AG09309 (cell line): ENCODE measurements at places on chromosomes 1 and 21.

GRCh38 chr1:235675152-235675890 is 25.7 kb upstream of the GNG4 start:
- no peak for DNase-seq

- DNase-seq: no peak
Observed at GRCh38 chr1:17012775-17013490, 1.2 kb upstream of the ATP13A2 start.

- no peak for DNase-seq
Observed at GRCh38 chr1:233982827-233983518, 78.5 kb downstream of the SLC35F3 start.

DNA sequence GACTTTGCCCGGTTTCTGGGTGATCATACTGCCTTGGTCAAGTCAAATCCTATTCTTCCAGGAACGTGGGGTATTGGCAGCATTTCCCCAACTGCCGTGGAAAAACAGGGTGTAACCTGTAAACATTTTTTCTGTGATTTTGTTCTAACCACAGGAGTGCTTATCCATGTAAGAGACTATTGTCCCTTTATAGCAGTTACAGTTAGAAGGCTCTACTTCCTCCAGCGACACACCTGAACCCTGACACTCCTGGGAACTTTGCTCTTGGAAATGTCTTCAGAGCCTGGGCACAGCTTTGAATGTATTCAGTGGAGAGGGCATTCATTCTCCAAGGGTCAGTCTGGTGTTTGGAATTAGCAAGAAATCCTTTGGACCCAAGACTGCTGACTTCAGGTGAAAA is 26.4 kb upstream of the ARHGEF10L start:
- no peak for DNase-seq

GRCh38 chr1:117644696-117645311 is 39.0 kb downstream of the TENT5C start:
- no peak for DNase-seq

DNA sequence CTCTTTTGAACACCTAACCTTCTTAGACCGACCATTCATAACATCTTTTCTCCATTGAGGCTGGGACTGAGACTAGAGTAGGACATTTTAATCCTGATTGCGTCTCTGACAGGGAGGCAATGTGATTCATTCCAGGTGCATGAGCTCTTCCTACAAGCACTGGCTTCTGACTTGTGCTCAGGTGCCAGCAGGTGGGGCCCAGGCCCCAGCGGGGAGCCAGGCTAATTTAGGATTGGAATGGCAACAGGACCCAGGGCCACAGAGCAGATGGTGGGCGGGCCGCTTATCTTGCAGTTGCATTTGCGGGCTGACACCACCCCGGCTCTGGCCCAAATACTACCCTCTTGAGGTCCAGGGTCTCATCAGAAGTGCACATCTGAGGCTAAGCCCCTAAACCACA is 4.1 kb downstream of the GPA33 start:
- no peak for DNase-seq

DNA sequence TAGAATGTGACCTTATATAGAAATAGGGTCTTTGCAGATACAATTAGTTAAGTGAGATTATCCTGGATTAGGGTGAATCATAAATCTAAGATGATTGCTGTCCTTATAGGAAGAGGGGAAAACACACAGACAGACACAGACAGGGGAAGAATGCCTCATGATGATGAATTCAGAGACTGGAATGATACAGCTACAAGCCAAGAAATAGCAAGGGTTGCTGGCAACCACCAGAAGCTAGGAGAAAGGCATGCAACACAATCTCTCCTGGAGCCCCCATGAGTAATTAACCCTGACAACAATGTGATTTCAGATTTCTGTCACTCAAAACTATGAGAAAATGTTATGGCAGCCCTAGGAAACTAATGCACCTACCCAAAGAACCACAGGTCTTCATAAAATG is 19.1 kb upstream of the PPIH start:
- no peak for DNase-seq

DNA sequence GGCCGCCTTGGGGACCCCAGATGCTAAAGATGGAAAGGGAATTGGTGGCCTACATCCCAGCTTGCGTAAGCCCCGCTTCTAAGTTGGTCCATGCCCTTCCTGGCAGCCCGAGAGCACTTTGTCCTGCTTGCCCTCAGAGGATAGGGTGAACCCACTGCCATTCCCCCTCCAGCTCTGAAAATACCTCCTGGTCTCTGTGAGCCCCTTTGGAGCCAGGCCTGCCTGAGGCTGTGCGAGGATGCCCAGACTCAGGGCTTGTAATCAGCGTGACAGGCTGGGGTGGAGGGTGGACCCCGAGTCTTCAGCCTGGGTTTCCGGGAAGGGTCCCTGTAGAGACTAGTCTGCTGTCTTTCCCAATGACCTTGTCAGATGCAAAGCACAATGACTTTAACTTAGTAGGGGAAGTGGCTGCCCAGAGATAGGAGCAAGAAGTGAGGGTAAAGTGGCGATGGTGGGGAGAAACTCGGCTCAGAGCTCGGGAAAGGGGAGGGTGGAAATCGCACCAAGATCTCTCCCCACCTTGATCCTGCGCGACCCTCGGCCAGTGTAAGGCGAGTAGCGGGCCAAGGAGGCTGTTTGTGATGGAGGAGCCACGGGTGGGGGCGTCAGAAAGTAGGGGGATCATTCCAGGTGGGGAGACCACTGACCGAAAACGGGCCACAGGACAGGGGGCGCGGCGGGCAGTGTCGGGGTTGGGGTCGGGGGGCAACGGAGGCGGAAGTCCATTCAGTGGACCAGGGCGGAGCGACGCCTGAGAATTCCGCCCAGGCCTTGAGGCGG is 2.7 kb upstream of the HES3 start:
- DNase-seq: no peak
